ENCODE measurements at places on chromosomes 6 and 20.

DNA sequence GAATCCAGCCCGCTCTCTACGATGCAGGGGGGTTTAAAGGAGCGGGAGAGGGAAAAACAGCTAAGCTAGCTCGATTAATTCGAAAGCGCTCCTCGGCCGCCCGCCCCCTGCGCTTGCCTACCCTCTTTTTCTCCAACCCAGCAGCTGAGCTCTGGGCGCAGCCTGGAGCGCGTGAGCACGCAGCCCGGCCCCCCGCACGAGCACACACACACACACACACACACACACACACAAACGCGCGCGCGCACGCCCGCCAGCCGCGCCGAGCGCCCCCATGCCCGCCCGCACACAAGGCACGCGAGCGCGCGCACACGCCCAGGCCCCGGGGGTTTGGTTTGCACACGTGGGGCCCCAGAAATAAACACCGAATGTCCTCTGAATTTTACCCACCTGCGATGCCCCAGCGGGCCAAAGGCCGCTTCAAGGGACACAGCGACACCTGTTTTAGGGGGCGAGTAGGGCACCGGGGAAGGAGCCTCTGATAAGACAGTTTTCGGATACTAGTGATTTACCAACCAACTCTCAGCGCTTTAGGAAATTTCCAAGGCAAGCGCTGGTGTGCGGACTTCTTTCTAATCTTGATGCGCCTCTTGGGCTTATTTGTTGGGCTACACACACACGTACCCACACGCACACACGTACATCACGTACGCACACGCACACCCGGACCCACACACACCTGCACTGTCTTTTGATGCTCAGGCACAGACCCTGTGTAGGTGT, 802 bp upstream of the NRN1 start:
- no peak for DNase-seq

GRCh38 chr20:46691196-46691595, 2.0 kb upstream of the TP53RK start:
- DNase-seq: no peak

- no peak for DNase-seq
Measured at GRCh38 chr6:82980086-82980485, 85.6 kb downstream of the UBE3D start.

GRCh38 chr20:10555865-10556308, 117.9 kb downstream of the JAG1 start:
- no peak for DNase-seq

GRCh38 chr20:14334306-14334930, 3.0 kb downstream of the FLRT3 start:
- peak; percentile 65 for DNase-seq

All from ureter (tissue), 1 donor.